ENCODE measurements at places on chromosomes 2 and 18.

DNA sequence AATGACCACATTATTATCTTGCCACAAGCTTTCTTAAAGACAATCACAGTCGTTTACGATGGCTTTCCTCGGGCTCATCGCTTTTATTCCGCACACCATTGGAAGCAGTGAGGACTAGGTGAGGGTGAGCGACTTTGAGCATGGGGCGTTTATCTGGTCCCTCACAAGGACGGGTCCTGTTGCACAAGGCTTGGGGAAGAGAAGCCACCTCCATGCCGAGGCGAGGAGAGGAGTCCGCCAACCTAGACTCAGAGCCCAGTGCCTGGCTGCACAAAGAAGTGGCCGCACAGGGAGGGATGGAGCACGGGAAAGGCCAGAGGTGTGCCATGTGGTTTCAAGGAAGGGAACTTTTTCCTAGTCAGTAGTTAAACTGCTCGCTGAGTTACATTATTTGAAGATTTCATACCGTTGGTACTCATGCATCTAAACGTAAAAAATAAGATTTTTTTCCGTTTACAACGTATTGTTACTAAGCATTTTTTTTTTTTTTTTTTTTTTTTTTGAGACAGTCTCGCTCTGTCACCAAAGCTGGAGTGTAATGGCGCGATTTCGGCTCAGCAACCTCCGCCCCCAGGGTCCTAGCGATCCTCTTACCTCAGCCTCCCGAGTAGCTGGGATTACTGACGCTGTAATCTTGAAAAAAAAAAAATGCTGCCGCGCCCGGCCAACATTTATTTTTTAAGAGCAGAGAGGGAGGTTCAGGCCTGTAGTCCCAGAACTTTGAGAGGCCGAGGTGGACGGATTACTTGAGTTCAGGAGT lies 849 bp upstream of the CYP27C1 start:
- no peak for DNase-seq

DNA sequence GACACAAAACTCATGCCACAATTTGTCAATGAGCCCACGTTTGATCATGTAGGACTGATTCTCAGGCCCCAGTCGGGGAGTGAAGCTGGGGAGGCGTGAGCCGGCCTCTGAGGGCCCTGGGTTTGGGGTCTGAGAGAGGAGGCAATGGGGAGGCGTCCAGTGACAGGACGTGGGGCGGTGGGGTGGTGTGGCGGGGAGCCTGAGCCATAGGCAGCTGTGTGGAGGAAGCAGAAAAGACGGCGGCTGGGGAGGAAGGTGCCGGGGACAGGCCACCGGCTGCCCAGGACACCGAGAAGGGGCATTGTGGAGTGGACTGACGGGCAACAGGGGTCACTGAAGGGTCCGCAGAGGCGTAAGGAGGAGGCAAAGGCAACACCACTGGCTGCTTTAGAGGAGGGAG lies 7.2 kb downstream of the CHPF start:
- no peak for DNase-seq

DNA sequence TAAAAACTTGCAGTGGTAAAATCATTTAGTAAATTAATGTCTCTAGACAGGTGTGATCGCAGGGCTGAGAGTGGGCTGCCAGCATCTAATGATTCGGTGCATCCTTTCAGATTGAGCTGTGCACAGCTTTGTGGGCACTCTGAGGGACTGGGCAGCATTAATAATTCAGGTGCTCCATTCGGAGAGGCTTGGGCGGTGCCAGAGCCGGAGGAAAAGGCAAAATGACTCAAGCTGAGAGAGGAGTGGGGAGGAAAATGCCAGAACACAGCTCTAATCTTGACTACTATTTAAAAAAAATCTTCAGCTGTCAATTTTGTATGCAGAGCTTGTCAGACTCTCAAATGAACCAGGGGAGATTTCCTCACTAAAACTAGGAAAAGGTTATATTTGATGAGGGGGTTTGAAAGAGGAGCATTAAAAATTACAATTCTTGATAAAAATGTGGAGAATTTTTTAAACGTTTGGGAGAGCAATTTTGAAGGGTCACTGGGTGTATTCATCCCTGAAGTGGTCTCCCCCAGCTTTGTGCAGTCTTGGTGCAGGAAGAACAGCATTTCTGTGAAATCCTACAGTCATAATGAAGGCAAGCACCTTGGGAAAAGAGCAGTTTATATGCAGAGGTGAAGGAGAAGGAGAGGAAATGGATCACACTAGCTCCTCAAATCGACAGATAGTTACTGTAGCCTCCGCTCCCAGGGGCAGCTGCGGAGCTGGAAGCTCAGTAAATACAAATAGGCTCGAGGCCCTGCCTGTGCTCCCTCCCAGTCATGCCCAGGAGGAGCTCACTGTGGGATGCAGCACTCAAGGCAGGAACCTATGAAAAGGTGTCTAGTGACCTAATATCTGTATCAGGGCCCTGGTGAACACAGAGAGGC lies 535.4 kb upstream of the RAB6C start:
- no peak for DNase-seq

DNA sequence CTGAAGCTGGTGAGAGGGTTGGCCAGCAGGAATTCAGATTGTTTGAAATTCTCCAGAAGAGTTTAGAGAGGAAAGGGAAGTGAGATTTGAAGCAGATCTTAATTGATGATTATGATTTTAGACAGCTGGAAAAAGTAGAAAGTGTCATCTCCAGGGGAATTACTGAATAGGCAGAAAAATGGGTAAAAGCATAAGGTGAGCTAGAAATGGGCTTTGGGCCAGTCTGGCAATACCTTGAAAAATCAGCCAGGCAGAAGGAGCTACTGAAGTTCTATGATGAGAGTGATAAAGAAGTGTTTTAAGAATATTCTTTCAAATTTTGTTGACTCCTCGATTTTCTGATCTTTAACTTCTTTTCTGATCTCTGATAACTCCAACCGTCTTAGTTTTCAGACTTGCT lies 172.9 kb upstream of the CCDC150 start:
- DNase-seq: no peak

Measured in SW 1271 (cell line).